ENCODE measurements at places on chromosomes 6 and 20.

GRCh38 chr6:74735304-74735703 is 470.5 kb downstream of the COL12A1 start:
- no peak for DNase-seq

DNA sequence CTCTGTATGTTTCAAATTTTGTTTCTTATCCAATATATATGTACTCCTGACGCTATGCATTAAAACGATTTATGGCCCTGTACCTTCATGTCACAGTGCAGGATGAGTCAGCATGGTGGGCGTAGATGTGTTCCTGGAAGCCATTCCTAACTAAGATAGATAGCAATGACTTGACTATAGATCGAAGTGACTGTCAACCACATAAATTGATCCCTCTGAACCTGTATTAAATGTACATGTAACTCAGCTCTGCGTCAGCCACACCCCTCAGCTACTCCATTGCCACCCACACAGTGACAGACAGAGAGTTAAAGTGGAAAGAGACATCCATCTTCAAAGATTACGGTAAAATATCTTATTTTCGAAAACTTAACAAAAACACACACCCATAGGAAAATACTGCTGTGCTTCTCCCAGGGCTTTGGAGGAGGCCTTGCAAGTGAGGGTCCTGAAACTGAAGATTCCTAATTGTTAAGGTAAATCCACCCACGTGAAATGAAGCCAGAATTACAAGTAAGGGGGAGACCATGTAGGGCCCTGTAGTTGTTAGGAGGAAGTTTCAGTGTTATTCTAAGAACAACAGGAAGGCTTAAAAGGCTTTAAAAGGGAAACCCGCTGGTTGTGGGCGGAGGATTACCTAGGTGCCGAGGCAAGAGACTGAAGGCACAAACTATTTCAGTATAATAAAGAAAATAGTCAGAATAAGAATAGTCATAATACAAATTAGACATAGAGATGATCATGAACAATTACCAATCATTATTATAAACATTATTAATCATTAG is 10.3 kb upstream of the RAD21L1 start:
- no peak for DNase-seq

GRCh38 chr6:126797981-126798380 is 320.5 kb upstream of the RSPO3 start:
- DNase-seq = no peak

- DNase-seq = no peak
Measured at GRCh38 chr6:125728739-125729138, 20.7 kb upstream of the HEY2 start.

- no peak for DNase-seq
Measured at GRCh38 chr6:20006037-20006436, 168.9 kb downstream of the ID4 start.

- DNase-seq = no peak
Measured at GRCh38 chr6:104959026-104959858, 2.3 kb downstream of the LIN28B start.

GRCh38 chr20:50450881-50451752 is 59.1 kb upstream of the PTPN1 start:
- DNase-seq = no peak

- no peak for DNase-seq
Measured at GRCh38 chr6:134339216-134339615, 21.3 kb upstream of the SGK1 start.

GRCh38 chr20:4651536-4651935 is 70.2 kb upstream of the PRND start:
- DNase-seq = no peak

DNA sequence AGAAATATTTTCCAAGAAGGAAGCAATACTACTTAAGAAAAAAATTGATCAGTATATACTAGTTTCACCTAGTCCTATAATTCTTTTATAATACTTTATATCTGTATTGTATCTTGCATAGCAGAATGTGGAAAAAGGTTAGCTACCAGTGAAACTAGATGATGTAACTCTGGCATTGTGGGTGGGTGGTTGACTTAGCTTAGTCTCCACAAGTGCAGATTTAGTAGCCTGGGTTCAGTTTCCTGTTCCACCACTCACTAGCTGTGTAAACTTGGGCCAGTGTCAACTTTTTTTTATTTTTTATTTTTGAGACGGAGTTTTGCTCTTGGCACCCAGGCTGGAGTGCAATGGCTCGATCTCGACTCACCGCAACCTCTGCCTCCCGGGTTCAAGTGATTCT is 2.0 kb downstream of the MUC21 start:
- DNase-seq = no peak

Measured in posterior cingulate gyrus (tissue), 11 donors.